ENCODE measurements at places on chromosomes 7 and 10.

GRCh38 chr7:137985253-137985896, 16.5 kb downstream of the CREB3L2 start:
- no peak for DNase-seq

GRCh38 chr7:101926265-101926664, 108.8 kb downstream of the CUX1 start:
- DNase-seq, result no peak

GRCh38 chr7:16590424-16590823, 55.1 kb downstream of the ANKMY2 start:
- DNase-seq, result no peak

DNA sequence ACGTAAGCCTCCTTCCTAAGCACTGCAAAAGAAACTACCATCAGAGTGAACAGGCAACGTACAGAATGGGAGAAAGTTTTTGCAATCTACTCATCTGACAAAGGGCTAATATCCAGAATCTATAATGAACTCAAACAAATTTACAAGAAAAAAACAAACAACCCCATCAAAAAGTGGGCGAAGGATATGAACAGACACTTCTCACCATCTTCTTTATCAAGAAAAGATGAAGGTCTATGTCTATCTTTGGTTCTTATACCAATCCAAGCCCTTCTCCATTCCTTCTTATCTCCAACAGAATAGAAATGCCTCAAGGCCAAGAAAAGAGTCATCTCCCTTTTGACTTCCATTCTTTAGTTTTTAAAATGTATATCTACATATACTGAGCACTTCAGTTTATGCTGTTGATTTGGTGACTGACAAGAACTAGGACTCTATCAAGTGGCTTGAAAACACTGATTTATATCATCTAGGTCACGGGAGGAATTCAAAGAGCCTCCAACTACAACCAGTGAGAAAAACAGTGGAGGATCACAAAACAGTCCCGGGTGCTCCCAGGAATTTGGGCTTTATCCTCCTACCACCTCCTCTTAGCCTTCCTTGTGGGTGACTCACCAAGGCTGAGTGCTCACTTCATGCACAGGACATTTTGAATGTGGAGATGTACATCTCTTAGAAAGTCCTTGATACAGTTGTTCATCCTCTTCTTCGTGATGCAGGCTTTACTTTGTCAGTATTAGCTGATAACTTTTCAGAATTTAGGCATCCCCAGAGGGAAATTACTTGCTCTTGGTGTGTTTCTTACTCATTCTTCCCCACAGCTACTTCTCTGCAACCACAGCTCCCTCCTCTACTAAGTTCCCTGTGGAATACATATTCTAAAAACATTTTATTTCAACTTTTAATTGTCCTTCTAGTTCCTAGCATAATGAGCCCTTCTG, 15.4 kb downstream of the TAS2R41 start:
- no peak for DNase-seq

DNA sequence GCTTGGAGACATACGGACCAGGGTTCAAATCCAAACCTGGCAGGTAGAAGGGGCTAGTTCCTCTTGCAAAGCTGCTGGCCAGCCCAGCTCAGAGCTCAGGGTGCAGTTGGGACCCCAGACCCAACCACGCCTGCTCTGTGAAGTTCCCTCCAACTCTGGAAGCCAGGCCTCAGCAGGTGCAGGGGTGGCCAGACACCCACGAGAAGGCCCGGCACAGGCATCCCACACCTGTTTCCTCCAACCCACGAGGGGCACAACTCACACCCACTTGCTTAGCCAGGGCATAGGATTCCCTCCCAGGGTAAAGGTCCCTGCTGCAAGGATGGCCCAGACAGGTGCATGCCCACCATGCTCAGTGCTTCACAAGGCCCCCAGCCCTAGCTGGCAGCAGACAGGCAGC, 262.4 kb downstream of the GRID1 start:
- DNase-seq, result no peak

DNA sequence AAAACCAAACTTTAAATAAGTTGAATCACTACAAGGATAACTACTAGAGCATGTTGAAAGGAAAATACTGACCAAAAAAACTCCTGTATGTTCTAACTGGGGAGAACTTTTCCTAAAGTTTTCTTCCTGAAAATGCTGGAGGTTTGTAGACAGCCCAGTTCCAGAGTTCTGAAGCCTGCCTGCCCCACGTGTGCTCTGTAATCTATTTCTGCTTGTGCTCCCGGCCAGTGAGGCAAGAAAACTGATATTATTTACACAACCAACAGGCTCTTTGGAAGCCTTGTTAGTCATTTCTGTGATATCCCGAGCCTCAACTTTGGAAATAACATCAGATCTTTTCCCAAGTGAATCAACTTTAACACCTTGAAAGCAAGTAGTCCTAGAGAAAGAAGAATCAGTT, 46.7 kb downstream of the ZFAND4 start:
- no peak for DNase-seq

DNA sequence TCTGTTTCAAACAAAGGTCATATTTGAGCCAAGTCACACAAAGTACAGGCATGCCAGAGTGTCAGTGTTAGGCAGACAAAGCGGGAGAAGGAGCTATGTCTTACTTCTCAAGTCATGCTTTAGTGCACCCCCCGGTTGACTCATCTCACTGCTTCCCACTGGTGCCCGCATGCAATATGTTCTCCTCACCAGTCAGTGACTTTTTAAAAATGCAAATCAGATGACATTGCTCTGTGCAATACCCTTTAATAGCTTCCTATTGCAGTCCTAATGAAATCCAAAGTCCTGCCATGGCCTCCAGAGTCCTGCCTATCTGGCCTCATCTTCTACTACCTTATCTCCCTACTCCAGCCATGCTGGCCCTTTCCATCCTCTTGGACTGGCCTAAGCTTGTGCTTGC, 429.1 kb downstream of the ACTR3B start:
- no peak for DNase-seq

GRCh38 chr7:31464601-31465000, 49.3 kb upstream of the ITPRID1 start:
- no peak for DNase-seq

- DNase-seq, result no peak
These were observed 147.9 kb upstream of the FAM20C start for GRCh38 chr7:44541-44896.

GRCh38 chr10:69938541-69938991, 114.1 kb upstream of the MACROH2A2 start:
- no peak for DNase-seq

DNA sequence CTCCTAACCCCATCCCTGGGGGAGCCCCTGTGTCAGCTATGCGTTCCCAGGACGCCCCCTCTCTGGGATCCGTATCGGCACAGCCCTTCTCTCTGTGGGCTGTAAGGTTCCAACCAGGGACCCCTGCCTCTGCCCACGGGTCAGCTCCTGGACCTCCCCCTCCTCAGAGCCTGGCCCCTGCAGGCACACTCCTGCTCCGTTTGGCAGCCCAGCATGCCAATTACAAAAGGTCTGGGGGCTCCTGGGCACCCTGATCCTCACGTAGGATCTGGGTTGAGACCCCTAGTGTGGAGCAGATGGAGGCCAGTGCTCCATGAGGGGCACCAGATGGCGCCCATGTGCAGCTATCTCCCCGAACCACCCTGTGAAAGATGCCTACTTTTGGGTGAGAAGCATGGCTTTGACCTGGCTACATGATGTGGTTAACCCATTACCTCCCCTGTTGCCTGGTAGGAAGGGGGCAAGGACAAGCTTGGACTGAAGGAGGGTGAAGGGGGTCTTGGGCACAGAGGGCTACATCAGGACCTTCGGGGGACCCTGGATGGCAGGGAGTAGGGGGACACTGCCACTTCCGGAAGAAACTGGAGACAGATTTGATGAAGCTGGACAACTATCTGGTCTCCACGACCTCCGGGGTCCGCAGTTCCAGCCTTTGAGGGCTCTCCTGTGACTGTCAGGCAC, 9.0 kb downstream of the TACR2 start:
- DNase-seq, result no peak

DNA sequence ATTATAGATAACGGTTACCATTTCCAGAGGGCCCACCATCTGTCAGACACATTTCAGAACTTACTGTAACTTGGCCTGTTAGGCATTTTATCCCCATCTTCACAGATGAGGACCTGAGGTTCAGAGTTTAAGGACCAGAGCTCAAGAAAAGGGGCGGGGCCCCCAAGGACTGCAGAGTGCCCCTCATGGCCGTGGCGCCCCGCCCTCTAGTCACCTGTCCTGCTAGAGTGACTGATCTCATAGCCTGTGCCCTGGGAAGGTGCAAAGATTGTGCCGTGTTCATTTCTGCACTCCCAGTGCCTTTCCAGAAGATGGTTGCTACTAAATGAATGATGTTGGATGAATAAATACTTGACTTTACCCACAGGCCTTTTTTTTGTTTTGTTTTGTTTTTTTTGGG, 107.0 kb downstream of the XRCC2 start:
- DNase-seq, result no peak

- DNase-seq, result no peak
These were observed 258.6 kb downstream of the CXCL12 start for GRCh38 chr10:44126291-44126717.

DNA sequence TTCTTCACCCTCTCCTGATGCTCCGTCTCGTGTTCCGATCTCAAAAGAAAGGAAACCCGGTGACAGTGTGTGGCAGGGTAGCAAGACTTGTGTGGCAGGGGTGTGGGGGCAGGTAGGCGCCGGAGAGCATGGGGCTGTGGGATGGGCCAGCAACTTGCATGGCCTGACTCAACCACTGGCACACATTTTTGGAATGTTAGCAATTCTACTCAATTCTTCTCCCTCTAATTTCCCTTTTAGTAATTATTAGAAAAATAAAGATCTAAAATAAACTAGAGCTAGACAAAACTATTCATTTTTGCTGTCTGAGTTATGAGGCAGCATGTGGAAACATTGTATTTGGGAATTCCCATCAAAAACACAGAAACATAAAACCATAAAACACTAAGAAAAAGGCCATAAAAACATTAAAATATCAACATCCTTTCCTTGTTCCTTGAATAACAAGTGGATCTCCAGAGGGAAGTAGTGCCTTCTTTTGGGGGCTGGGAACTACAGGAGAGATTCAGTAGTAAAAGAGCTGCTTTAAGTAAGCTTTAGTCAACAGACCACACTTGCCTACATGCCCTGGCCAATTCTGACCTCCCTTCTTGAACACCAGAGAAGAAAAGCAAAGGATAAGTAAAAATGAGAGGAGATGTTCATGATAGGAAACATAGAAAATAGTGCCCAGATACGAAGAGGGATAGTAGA, 21.8 kb downstream of the SEMA3C start:
- DNase-seq, result no peak

GRCh38 chr10:113991091-113991860, 52.4 kb upstream of the ADRB1 start:
- DNase-seq, result no peak

DNA sequence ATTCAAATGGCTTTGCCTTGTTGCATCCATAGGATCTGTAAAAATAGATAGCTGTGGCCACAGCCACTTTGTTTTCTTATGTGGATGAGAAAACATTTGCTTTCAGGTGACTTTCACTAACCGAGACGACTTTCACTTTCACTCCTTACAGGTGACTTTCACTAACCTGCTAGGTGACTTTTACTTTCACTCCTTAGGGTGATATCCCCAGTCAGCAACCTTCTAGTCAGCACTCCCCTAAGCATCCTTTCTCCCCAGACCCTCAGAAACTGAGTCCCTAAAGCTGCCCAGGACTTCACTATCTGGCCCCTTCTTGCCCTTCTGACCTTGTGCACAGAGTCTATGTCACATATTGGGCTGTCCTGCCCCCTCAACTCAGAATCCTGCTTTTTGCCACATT, 177.5 kb downstream of the RELN start:
- no peak for DNase-seq

- no peak for DNase-seq
These were observed 898 bp upstream of the SEM1 start for GRCh38 chr7:96710544-96710943.

GRCh38 chr7:50204581-50204980, 99.9 kb upstream of the IKZF1 start:
- no peak for DNase-seq

- DNase-seq, result no peak
These were observed 665.5 kb downstream of the GATA3 start for GRCh38 chr10:8719971-8720370.

- no peak for DNase-seq
These were observed 23.5 kb downstream of the CPEB3 start for GRCh38 chr10:92267343-92267742.

DNA sequence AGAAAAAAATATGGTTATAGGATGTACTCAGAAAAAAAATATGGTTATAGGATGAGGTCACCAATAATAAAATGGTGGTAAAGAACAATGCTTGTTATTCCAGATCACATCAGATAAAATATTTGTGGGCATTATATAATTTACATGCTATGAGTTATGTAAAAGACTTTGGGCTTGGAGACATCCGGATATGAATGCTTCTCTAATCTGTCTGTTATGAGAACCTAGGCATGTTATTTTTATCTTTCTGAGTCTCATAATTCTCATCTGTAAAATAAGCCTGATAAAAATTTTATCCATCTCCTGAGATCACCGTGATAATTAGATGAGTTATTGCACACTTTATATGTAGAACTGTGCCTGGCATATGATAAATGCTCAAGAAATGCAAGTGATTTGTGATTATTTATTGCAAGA, 37.8 kb downstream of the DKK1 start:
- DNase-seq, result no peak

- DNase-seq, result no peak
These were observed 33.9 kb downstream of the SLC26A5 start for GRCh38 chr7:103412151-103412550.

DNA sequence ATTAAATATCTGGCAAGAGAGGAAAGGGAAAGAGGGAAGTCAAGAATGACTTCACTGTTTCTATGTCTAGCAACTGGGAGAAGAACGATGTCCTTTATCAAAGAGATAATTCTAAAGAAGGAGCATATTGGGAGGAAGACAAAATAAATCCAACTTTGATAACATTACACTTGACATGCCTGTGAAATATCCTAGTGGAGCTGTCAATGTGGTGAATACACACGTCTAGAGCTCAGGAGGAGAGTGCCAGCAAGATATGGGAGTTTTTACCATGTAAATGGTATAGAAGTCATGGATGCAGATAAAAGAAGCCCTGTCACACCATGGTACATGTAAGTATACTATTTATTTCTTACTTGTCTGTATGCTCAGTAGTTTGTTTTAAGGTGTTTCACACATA, 356.7 kb downstream of the HPSE2 start:
- DNase-seq, result no peak

GRCh38 chr10:88491314-88491713, 91.8 kb downstream of the RNLS start:
- DNase-seq, result no peak

- no peak for DNase-seq
These were observed 133.4 kb upstream of the TCERG1L start for GRCh38 chr10:131444862-131445461.

Data from stimulated activated CD8-positive, alpha-beta memory T cell treated with anti-CD3 and anti-CD28 coated beads, Interleukin-7, amount 100 ng/mL, for 4 hours (primary cell).